ENCODE measurements at places on chromosomes 13 and 19.

- DNase-seq, result peak; percentile 60
- H3K27me3 ChIP-seq, result no peaks in the 10 kb centered on the region
- H3K4me3 ChIP-seq, result peak overlapping the region; percentile 90
- H3K4me1 ChIP-seq, result peaks cover 44% of the 10 kb centered on the region
Observed at GRCh38 chr19:16897029-16897855, 8.4 kb downstream of the F2RL3 start.

DNA sequence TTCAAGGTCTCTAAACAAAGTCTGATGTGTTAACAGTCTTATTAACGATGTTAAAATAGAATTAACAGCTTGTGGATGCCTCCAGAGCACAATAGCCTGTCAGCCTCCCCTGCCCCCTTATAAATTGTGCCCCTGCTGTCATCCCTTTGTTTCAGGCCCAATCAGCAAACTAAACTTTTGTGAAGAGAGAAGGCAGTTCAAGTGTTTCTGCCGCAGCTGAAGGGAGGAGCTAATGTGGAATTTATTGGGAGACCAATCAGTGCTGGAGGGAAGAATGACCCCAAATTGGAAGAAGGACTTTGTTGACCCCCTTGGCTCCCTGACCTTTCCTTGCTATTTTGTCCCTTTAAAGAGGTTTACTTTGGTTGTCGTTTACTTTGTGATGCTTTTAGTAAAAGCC is 160.5 kb downstream of the TM9SF2 start:
- H3K4me3 ChIP-seq, result no peak overlapping the region
- H3K36me3 ChIP-seq, result no peaks in the 10 kb centered on the region
- no peak overlapping the region for H3K27ac ChIP-seq
- no peaks in the 10 kb centered on the region for H3K27me3 ChIP-seq
- H3K4me1 ChIP-seq, result peaks cover 3% of the 10 kb centered on the region

DNA sequence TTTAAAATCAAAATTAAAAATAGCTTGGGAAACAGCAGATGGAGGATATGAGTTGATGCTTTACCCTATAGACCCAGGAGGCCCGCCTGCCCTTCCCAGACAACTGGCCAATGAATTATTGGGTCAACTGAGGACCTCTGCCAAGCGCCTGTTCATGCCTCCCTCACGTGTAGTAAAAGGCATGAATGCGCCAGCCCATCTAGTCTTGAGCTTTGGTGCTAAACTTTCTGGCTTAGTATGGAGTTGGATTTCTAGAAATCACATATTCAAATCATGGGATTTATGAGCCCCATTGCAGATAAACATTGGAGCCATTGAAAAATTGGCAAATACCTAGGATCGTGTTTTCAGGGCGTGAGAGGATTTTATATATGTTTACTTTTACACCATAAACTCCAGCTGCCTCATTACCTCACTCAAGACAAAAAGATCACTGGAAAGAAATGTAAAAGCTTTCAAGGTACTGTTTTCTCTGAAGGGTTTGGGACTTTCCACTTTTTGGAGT is 47.1 kb downstream of the COL4A2 start:
- 0 out of 2 replicates have a peak, but pooled peaks cover 2% of the 10 kb centered on the region for H3K27me3 ChIP-seq
- H3K36me3 ChIP-seq, result no peaks in the 10 kb centered on the region
- no peaks in the 10 kb centered on the region for H3K4me1 ChIP-seq

- DNase-seq, result no peak
- peaks cover 8% of the 10 kb centered on the region for H3K36me3 ChIP-seq
- no peaks in the 10 kb centered on the region for H3K4me1 ChIP-seq
- H3K27me3 ChIP-seq, result no peaks in the 10 kb centered on the region
Observed at GRCh38 chr19:4988770-4989251, 19.9 kb downstream of the KDM4B start.

DNA sequence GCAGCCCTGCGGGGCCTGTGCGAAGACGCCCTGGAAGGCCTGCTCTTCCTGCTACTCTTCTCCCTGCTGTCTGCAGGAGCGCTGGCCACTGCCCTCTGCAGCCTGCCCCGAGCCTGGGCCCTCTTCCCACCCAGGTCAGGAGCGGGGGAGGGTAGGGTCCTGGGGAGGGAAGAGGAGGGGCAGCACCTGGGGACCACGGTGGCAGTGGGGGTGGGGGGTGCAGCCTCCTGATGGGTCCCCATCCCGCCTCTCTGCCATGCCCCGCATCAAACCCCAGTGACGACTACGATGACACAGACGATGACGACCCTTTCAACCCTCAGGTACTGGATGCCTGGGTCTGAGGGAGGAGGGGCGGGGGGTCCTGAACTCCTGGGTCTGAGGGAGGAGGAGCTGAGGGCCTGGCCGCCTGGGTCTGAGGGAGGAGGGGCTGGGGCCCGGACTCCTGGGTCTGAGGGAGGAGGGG is 13.4 kb upstream of the LENG8 start:
- H3K4me3 ChIP-seq, result no peak overlapping the region
- no peaks in the 10 kb centered on the region for H3K27me3 ChIP-seq
- H3K4me1 ChIP-seq, result no peaks in the 10 kb centered on the region
- DNase-seq, result no peak
- no peaks in the 10 kb centered on the region for H3K36me3 ChIP-seq

GRCh38 chr19:56942756-56943155 is 102.2 kb upstream of the PEG3 start:
- no peaks in the 10 kb centered on the region for H3K27me3 ChIP-seq
- no peak for DNase-seq
- H3K4me3 ChIP-seq, result no peak overlapping the region
- H3K36me3 ChIP-seq, result no peaks in the 10 kb centered on the region
- H3K27ac ChIP-seq, result no peak overlapping the region

GRCh38 chr13:43848001-43848649 is 31.4 kb downstream of the CCDC122 start:
- no peaks in the 10 kb centered on the region for H3K4me1 ChIP-seq
- H3K4me3 ChIP-seq, result no peak overlapping the region
- H3K36me3 ChIP-seq, result no peaks in the 10 kb centered on the region
- no peak overlapping the region for H3K27ac ChIP-seq
- DNase-seq, result no peak

DNA sequence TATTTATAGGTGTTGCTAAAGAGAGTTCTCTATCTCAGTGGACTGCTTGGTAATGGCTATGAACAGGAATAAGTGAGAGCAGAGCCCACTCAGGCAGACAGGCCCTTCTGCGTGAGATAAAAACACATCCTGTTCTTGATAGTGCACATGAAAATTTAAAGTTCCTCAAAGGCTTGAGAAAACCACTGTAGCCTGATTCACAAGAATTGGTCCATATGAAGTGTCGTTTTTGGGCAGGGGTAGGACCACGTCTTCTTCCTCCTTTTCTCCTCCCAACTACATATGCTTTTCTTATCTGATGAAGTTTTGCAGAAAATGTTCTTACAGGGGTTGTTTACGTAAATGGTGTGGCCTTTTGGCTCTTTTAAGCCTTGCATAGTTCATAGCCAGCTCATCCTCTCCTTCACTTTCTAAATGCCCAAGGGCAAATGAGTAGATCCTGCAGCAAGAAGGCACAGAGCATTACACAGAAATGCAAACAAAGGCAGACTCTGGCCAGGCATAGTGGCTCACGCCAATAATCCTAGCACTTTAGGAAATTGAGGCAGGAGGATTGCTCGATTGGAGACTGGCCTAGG is 53.8 kb downstream of the RNF6 start:
- no peak overlapping the region for H3K27ac ChIP-seq
- H3K4me3 ChIP-seq, result no peak overlapping the region
- no peak for DNase-seq
- no peaks in the 10 kb centered on the region for H3K36me3 ChIP-seq

DNA sequence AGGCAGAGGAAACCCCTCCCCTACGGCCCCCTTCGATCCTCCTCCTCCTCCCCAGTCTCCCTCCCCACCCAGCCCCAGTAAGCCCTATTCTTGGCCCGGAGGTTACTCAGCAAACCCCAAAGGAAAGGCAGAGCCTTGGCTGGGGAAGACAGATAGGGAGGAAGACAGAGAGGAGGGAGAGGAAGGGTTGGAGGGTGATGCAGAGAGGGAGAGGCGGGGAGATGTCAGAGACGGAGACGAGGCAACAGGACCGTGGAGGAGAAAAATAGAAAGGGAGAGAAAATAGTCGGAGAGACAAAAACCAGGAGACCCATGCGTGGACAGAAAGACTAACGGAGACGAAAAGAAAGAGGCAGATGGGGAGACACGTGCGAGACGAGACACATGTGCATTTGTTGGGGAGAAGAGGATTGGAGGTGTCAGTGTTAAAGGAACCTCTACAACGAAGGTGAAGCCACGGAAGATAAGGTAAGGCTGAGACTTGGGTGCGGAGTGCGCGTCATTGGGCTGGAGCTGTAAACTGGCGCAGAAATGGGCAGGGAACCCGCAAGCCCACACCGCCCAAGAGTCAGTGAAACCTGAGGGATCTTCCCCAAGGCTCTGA is 2.9 kb downstream of the TGFB1 start:
- H3K36me3 ChIP-seq, result peaks cover 4% of the 10 kb centered on the region
- no peak for DNase-seq
- H3K27ac ChIP-seq, result peak overlapping the region; percentile 84
- H3K4me3 ChIP-seq, result peak overlapping the region; percentile 89
- H3K4me1 ChIP-seq, result peaks cover 16% of the 10 kb centered on the region

DNA sequence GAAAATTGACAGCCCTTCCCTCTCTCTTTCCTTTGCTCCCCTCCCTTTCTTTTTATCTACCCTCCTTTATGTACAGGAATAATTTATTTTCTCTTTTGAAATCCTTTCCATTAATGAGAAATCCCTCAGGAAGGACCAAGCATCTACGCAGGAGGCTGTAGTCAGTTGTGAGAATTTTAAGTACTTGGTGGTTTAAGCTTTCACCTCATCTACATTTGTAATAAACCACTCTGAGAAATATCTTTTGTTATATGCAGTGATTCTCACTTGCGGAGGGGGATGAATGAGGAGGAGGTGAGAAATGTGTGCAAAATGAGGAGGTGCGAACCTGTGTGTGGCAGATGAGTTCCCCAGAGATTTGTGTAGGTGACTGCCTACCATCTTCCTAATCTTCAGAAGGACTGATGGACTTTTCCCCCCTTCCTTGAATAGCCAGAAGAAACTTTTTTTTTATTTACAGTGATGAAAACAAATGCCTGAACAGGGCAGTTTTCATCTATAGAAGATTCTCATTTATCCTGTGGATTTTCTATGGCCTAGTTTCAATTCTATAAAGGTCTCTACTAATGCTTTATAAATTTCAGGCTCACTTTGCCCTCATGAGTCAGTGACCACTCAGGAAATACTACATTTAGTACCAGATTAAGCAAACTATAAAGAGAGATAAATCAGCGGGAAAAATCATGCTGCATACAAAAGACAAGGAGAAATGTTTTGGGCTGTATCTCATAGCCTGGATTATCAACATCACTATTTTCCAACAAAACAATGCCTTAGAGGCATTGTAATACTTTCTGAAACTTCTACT is 118.3 kb downstream of the LHFPL6 start:
- no peaks in the 10 kb centered on the region for H3K36me3 ChIP-seq
- no peaks in the 10 kb centered on the region for H3K27me3 ChIP-seq
- H3K27ac ChIP-seq, result no peak overlapping the region
- no peak for DNase-seq
- H3K4me1 ChIP-seq, result no peaks in the 10 kb centered on the region

DNA sequence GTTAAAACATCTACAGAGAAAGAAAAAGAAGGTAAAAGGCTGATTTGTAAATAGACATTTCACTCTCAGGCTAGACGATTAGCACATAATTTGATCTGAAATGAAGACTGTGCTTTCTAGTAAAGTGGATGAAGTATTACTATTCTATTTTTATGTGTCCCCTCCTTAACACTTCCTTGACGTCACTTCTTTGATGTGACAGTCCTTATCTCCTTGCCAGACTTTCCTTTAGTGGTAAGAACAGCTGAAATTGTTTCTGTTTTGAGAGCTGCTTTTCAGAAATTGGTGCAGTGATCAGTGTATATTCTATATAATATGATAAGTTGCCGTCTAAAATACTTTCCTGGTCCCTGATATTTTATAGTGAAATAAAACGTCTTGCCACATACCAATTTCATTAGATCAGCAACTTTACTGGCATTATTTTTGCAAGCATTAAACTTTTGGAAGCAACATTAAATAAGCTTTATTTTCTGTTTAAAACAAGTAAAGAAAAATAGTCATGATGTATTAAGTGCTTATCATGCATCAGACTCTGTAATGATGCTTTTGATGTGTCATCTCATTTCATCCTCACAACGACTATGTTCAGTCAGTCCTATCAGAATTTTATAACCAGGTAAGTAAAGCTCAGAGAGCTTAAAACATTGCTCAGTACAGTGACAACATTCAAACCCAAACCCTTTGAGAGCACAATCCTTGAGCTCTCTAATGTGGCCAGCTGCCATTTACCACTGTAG is 210.3 kb upstream of the PCDH9 start:
- no peak for DNase-seq
- H3K27me3 ChIP-seq, result no peaks in the 10 kb centered on the region
- H3K36me3 ChIP-seq, result no peaks in the 10 kb centered on the region
- H3K27ac ChIP-seq, result no peak overlapping the region
- H3K4me1 ChIP-seq, result no peaks in the 10 kb centered on the region
- no peak overlapping the region for H3K4me3 ChIP-seq

DNA sequence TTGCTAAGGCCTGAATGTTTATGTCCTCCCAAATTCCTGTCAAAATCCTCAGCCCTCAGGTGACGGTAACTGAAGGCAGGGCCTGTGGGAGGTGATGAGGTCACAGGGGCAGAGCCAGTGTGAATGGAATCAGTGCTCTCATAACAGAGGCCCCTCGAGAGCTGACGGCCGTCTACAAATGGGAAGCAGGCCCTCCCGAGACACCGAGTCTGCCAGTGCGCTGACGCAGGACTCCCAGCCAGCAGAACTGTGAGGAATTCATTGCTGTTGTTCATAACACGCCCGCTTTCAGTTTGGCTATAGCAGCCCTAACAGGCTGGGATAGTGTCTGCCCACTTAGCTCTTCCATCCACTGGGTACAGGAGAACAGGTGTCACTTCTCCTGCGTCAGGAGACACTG is 41.2 kb downstream of the CARS2 start:
- no peak for DNase-seq
- peaks cover 24% of the 10 kb centered on the region for H3K36me3 ChIP-seq
- H3K4me1 ChIP-seq, result no peaks in the 10 kb centered on the region
- no peak overlapping the region for H3K27ac ChIP-seq
- H3K27me3 ChIP-seq, result no peaks in the 10 kb centered on the region

- no peak for DNase-seq
- no peak overlapping the region for H3K27ac ChIP-seq
- no peaks in the 10 kb centered on the region for H3K36me3 ChIP-seq
- no peaks in the 10 kb centered on the region for H3K27me3 ChIP-seq
- H3K4me3 ChIP-seq, result no peak overlapping the region
- H3K4me1 ChIP-seq, result no peaks in the 10 kb centered on the region
Observed at GRCh38 chr13:74101436-74101835, 32.8 kb downstream of the KLF12 start.

DNA sequence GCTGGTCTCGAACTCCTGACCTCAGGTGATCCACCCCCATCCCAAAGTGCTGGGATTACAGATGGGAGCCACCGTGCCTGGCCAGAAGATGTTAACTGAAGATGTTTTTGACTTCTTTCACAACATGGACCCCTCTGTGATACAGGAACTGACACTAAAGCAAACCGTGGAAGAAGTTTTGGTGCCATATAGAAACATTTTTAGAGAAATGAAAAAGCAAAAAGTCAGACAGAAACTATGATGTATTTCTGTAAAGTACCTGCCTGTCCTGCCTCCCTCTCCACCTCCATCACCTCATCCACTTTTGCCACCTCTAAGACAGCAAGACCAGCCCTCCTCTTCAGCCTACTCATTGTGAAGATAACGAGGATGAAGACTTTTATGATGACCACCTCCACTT is 11.3 kb downstream of the FBXO27 start:
- no peaks in the 10 kb centered on the region for H3K36me3 ChIP-seq
- no peak overlapping the region for H3K27ac ChIP-seq
- H3K27me3 ChIP-seq, result no peaks in the 10 kb centered on the region
- peaks cover 23% of the 10 kb centered on the region for H3K4me1 ChIP-seq

GRCh38 chr13:52922961-52923360 is 74.5 kb upstream of the PCDH8 start:
- no peak for DNase-seq
- H3K4me1 ChIP-seq, result peaks cover 11% of the 10 kb centered on the region
- H3K27ac ChIP-seq, result no peak overlapping the region

Measured in GM12878 (cell line).